ENCODE measurements at places on chromosomes 4 and X.

DNA sequence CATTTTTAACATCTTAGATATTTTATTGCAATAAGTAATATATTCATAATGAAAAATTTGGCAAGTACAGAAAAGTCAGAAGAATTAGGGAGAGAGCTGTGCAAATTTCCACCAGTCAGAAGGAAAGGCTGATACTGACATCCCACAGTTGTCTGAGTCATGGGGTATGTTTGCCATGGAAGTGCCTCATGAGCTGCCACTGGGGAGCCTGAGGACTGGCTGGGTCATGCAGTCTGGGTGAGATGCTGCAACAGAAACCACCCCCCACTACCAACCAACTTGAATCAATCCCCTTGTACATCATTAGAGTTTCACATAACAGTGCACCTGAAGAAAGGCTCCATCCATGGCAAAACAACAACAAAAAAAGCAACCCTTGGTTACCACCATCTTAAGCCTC is 45.2 kb upstream of the ENPP6 start:
- DNase-seq: no peak

- DNase-seq: no peak
Observed at GRCh38 chrX:129665916-129666644, 11.3 kb upstream of the APLN start.

DNA sequence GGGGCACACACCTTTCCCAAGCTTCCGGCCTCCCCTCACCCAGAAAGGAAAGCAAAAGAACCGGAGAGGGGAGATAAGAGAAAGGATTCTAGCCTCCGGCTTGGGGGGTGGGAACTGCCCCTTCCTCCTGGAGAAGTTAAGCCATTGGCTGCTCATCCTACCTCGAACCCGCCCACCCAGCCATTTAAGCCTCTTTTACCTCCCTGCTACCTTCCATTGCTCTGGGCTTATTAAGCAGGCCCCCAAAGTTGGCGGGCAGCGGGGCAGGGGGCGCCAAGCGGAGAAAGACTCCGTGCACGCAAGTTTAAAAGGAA is 2.3 kb downstream of the MAML3 start:
- DNase-seq: no peak

DNA sequence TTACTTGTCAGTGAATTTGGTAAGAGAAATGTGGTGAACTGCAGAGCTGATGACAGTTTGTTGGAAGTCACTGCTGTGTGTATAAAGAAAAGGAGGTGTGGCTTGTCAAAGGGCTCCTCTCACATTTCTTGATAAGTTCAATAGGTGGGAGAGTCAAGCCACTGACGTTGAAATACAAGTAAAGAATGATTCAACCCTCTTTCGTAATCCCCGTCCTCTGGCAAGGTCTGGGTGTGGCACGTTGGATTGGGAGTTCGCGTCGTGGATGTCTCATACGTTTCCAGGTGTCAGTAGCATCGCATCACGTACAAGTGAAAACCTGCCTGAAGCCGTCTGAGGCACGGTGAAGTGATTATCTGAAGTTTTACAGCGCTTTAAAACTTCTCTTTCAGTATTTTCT is 76.4 kb downstream of the EGF start:
- no peak for DNase-seq

- no peak for DNase-seq
Observed at GRCh38 chrX:69109706-69110105, 55.5 kb downstream of the PJA1 start.

Measured in CD8-positive, alpha-beta T cell (primary cell).